ENCODE measurements at places on chromosomes 12 and 14.

DNA sequence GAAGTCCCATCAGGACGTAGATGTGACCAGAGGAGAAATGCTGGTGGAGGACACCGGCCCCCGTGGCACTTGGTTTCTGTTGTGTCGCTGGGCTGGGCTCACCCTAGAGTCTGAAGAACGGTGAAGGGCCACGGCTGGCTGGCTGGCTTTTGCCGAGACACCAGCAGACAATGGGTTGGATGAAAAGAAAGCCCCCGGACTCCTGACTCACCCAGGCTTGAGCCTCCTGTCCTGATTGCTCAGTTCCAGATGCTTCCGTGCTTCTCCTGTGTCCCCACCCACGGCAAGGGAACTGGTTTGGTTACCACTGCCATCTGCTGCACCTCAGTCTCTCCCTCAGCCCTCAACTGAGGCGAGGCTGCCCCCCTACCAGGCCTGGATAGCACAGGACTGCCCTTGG lies 10.4 kb upstream of the ENDOU start:
- no peak for DNase-seq

DNA sequence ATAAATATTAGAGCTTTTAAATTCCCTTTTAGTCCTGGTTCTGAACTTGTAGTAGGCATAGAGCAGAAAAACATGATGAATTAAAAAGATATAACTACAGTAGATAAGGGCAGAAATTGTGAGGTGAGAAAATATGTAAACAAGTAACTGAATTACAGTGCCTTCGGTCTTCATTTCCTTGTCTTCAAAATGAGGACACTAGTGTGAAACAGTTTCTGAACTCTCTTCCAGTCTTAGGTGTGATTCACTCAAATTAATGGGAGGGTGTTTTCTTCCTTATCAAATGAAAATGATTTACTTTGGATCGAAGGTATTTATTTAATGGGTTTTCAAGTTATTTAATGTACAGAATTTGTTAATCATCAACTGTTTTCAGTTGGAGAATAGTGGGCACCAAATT lies 1.5 kb downstream of the FGD4 start:
- no peak for DNase-seq

DNA sequence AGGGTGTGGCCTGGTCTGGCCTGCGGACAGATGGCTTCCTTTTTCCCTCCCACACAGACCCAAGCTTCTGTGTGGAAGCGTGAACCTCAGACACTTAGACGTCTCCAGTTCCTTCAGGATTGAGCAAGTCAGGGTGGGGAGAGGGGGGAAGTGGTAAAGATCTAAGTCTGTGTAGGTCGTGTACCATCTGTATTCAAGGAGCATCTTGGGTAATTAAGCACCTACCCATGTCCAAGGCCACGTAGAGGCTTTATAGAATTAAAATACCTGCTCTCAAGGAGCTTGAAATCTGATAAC lies 1.7 kb downstream of the AVIL start:
- DNase-seq: no peak

DNA sequence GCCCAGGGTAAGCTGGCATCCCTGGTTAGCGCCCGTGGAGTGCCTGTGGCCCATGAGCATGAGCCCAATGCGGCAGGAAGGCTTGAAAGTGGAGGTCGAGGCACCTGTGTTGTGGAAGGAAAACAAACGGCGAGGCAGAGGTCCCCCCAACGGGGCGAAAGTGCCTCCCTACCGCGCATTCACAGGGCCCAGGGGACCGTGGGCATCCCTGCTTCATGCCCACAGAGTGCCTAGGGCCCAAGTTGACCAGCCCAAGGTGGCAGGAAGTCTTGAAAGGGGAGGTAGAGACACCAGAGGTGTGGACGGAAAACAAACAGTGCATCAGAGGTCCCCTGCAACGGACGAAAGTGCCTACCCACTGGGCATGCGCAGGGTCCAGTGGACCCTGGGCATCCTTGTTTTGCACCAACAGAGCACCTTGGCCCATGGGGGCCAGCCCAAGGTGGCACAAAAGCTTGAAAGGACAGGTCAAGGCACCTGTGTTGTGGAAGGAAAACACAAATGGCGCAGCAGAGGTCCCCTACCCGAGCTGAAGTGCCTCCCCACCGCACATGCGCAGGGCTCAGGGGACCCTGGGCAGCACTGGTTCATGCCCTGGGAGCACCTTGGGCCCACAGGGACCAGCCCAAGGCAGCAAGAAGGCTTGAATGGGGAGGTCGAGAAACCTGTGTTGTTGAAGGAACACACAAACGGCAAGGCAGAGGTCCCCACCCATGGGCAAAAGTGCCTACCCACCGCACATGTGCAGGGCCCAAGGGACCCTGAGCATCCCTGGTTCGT lies 377.5 kb downstream of the ALG10 start:
- no peak for DNase-seq

GRCh38 chr12:64625243-64626077 lies 15.2 kb downstream of the RASSF3 start:
- DNase-seq: no peak

GRCh38 chr14:83568141-83568540 lies 1961.8 kb upstream of the FLRT2 start:
- no peak for DNase-seq

- DNase-seq: no peak
Observed at GRCh38 chr12:92146497-92147224, 1.0 kb upstream of the BTG1 start.

DNA sequence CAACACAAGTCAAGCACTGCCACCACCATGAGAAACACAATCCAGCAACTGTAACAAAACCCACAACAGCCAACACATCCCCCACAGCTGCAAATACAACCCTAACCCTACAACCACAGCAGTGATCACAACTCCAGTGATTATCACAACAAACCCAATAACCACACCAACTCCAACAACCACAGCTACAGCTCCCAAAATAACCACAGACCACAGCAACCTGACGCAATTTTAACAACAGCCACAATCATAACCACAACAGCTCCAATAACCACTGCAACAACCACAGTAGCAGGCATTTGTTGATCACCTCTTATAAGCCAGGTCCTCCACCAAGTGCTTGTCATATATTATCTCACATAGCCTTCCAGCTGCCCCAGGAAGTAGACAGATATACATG lies 42.2 kb upstream of the FAM181A start:
- no peak for DNase-seq

DNA sequence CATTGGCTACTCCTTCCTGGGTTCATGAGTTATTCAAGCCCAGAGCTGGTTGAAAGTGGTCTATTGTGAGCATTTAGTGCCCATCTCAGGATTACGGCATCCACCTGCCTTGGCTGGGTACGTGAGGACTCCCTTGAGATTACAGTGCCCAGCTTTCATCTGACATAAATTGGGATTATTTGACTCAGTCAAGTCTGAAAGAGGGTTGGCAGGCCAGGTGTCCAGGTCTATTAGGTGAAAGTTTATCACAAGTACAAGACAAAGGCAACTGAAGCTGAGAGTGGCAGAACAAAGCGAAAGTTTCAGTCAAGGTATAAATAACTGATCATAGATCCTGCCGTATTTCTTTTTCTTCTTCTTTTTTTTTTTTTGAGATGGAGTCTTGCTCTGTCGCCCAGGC lies 84.6 kb upstream of the ATF7IP start:
- DNase-seq: no peak

DNA sequence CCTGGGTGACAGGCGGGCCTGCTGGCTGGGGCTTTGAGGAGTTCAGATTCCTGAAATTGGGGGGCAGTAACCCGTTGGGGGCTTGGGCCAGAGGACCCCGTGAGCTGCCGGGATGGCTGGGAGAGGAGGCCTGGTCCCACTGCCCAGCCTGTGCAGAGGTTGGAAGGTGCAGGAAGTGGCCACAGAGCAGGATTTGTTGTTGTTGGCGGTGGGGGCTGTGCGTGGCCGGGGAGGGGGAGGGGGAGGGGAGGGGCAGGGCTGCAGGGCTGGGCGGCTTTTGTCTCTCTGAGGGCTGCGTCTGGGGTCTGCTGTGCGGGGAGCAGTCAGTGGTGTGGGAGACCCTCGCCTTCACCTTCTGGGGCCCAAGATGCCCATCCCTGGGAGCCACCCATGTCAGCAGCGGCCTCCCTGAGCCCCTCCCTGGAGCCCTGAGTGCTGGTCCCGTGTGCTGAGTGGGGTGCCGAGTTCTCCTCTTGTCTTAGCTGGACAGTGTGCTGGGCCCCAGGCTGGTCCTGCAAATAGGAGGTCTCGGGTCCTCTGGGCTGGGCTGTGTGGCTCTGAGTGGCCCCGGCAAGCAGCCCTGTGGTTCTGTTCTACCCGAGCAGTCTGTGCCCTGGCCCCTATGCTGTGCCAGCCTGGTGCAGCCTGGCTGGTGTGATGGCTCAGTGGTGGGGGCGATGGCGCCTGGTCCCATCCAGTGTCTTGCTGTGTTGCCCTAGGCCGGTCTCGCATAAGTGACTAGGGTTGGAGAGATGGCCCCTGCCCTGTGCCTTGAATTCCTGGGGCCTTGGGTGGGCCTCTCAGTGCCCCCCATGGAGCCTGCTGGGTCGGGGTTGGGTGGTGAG lies 10.3 kb downstream of the KIF26A start:
- no peak for DNase-seq

GRCh38 chr12:2650261-2651067 lies 144.3 kb upstream of the FKBP4 start:
- no peak for DNase-seq

DNA sequence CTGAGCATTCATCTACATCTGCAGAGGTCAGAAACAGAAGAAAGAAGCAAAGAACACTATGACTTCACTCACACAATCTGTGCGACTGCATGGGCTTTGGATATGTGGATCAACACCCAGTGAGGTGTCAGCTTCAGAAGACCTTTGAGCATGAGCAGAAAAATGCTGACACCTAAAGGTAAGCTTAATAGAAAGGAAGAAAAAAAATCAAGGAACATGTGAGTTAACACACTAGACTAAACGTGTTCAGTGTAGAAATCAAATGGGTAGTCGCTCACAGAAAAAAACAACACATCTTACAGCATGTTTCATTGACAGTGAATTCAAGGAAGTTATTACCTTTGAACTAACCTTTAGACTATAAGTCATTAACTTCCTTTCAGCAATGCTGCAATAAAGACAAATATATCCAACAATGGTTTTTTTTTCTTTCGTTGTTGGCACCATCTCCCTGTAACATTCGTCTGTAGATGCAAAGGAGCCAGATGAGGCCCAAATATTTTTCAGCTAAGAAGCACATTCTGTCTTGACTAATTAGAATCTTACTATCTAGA lies 30.9 kb downstream of the RTRAF start:
- no peak for DNase-seq

DNA sequence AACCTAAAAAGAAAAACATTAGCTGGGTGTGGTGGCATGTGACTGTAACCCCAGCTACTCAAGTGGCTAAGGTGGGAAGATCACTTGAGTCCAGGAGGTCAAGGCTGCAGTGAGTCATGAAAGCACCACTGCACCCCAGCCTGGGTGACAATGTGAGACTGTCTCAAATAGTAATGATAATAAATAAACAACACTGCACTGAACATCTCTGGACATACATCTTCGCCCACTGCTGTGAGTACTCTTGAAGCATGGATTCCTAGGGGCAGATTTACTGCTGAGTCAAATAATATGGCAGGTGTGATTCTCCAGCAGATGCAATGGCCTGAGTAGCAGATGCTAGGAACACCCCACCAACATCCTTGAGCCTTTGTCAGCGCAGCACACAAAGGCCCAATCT lies 23.6 kb downstream of the ABCB9 start:
- DNase-seq: no peak

DNA sequence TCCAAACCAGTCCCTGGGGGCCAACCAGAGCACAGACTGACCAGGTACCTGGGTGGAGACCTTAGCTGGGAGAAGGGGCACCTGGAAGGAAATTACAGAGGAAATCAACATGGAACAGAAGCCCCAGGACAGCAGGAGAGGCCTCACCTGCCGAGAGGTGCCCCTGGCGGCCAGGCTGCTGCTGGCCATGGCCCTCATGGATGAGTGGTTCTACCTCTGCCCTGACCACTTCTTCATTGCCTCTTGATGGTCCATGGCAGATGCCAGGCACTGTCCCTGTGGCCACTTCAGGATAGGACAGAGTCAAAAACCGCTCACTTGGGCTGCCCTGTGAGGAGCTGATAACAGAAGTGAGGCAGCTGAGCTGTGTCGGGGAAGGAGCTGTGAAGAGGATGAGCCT lies 73.1 kb upstream of the GNG2 start:
- no peak for DNase-seq

GRCh38 chr14:54681811-54682261 lies 114.9 kb downstream of the SAMD4A start:
- DNase-seq: no peak

DNA sequence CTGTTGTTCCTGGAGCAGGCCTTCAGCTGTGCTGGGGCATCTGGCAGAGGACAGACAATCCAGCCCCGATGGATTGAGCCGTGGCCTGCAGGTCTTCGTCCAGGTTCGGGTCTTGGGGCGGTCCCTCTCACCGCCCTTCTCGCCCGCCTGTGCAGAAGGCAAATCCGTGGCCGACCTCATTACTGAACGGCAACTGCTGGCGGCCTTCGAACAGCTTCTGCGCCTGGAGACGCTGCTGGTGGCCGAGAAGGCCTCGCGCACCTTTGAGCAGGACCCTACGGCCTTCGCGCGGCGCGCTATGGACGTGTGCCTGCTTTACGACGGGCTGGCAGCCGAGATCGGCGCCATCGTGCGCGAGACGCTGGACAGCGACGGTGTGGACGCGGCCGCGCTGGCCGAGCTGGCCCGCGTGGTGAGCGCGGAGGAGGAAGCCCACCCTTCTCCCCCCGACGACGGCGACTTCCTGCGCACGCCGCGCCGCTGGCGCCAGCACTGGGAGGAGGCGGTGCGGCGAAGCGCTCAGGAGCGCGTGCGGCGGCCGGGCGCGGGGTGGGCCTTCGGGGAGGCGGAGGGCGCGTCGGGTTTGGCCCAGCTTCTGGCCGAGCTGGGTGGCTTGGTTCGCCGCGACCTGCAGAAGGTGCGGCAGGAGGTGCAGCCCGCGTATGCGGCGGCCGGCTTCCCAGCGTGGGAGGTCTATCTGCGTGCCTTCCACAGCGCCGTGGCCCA lies 7.6 kb downstream of the EXOC3L4 start:
- DNase-seq: no peak

DNA sequence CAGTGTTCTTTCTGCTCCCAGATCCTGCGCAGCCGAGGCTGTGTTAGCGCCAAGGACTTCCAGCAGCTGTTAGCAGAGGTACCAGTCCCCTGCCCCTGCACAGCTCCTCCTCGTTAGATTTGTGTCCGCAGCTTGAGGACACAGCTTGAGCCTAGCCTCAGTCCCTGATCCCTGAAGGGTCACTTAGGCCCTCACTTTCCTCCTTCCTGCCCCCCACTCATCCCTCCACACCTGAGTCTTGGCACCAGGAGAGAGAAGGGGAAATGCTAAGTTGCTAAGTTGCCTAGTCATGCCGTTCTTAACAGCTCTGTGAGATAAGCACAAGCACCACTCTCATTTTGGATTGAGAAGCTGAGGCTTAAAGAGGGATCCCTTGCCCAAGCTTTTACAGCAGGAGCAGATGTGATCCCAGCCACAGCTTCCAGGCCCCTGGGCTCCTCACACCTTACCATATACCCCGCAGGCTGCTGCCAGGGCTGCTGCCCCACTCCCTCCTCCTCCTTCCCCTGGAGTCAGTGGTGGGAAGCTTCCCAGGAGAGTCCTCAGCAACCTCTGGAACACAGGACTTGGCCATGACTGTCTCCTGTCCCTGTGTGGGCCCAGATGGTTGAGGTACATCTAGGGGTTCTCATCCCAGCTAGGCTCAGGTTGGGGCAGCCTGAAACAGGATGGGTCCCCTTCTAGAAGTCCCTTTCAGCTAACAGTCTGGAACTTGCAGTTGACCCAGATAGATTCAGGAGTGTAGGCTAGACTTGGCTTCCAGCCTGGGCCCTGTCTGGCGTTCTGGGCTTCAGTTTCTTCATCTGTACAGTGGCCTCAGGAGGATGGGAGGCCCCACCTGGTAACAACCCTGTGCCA lies 975 bp downstream of the OGFOD2 start:
- no peak for DNase-seq

GRCh38 chr12:9391815-9392214 lies 183.6 kb upstream of the PZP start:
- DNase-seq: no peak
